ENCODE measurements at places on chromosomes 12 and 14.

DNA sequence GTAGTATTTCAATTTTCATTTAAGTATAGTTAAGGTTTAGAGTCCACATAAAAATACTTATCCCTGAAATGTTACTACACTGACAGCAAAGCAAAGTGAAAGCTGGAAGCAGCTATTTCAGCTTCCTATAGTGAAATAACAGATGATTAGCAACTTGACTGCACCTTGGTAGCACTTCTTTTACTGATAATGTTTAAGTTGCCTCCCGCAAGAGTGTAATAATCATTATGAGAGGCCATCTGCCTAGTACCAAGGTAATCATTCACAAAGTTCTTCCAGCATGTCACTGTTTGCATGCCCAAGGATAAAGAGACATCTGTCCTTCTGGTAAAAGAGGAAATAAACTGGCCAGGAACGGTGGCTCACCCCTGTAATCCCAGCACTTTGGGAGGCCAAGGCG lies 69.8 kb downstream of the LIN7A start:
- DNase-seq = no peak

- no peak for DNase-seq
Measured at GRCh38 chr14:95547626-95548327, 12.9 kb downstream of the GLRX5 start.

GRCh38 chr14:44372807-44373489 lies 134.1 kb downstream of the FSCB start:
- no peak for DNase-seq

DNA sequence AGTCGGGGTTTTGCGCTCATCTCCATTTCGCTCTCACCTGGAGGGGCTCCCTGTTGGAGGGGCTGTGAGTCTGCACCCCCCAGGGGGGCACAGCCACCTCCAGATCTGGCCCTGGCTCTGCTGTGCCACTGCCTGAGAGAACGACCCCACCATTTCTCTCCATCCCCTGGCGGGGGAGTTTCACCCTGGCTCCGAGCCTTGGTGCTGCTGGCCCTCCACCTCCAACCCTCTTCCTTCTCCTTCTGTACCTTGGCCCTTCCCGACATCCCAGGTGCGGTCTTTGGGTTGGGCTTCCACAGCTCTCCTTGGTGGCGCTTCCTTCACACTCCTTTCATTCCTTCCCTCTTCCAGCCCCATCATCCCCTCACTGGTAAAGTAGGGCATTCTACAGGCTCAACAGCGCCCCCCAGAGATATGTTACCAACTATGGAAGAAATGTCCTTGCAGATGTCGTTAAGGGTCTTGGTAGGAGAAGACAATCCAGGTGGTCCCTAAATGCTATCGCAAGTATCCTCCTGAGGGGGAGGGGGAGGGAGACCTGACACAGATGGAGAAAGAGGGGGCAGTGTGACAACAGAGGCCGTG lies 16.3 kb downstream of the SERPINA1 start:
- no peak for DNase-seq

- no peak for DNase-seq
Measured at GRCh38 chr12:48881686-48882314, 16.1 kb upstream of the RND1 start.

DNA sequence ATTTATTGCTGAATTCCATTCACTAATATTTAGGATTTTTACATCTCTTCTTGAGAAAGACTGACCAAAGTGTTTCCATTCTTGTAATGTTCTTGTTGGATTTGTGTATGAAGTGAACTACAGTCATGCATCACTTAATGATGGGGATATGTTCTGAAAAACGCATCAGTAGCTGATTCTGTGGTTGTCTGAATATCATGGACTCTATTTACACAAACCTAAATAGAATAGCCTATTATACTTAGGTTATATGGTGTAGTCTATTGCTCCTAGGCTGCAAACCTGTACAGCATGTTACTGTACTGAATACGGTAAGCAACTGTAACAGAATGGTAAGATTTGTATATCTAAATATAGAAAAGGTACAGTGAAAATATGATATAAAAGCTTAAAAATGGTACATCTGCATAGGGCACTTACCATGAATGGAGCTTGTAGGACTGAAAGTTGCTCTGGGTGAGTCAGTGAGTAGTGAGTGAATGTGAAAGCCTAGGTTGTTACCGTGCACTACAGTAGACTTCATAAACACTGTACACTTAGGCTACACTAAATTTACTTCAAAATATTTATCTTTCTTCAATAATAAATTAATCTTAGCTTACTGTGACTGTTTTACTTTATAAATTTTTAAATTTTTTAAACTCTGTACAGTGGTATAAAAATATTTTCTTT lies 27.6 kb upstream of the P2RX4 start:
- no peak for DNase-seq

DNA sequence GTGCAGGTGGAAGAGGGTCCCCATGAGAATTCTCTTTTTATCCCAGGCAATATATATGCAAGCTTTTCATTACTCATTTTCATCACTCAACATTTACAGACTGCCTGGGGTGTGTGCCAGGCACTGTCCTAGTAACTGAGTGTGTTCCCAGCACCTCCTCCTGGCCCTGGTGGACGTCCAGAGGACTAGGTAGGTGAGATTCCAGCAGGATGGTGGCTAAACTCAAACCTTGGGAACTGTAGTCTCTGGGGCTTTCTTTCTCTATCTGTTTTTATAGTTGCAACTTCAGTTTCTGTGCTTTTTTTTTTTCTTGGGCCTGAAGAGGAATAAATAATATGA lies 63.8 kb downstream of the SUSD6 start:
- no peak for DNase-seq

- DNase-seq = no peak
Measured at GRCh38 chr14:57811998-57812546, 53.8 kb downstream of the SLC35F4 start.

DNA sequence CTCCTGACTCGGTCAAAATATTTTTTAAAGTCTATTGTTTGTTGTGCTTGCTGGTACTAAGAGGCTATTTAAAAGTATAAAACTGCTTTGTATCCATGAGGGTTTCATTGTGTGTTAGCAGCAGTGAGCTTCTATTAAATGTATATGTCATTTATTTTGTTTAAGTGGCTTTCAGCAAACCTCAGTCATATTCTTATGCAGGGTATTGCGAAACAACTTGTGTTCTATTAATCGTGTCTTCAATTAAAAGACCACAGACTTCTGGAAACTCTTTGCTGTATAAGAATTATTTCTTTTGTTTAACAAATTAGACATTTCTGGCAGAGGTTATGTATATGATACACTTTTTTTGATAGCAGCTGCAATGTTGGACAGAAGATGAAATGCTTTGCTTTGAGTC lies 6.5 kb downstream of the IAPP start:
- DNase-seq = no peak

DNA sequence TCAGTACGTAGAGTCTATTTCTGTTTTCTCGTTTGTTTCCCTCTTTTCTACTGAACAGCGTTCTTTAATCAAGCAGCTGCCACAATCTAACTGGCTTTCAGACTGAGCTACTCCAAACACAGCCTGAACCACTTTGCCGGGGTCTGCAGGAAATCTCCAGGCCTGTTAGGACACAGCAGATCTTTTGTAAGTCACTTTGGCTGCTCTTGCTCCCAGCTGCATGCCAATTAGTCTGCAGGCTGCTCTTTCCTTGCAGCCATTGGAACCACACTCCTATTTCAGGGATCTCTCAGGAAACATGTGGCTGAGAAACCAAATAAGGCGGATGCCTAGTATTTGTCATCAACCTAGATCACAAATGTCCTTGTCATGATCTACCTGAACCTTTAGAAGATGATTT lies 73.6 kb downstream of the TMTC1 start:
- no peak for DNase-seq

- no peak for DNase-seq
Measured at GRCh38 chr14:22071006-22071405, 397.4 kb upstream of the OR4E1 start.

- no peak for DNase-seq
Measured at GRCh38 chr12:106743270-106743988, 31.1 kb upstream of the RIC8B start.

DNA sequence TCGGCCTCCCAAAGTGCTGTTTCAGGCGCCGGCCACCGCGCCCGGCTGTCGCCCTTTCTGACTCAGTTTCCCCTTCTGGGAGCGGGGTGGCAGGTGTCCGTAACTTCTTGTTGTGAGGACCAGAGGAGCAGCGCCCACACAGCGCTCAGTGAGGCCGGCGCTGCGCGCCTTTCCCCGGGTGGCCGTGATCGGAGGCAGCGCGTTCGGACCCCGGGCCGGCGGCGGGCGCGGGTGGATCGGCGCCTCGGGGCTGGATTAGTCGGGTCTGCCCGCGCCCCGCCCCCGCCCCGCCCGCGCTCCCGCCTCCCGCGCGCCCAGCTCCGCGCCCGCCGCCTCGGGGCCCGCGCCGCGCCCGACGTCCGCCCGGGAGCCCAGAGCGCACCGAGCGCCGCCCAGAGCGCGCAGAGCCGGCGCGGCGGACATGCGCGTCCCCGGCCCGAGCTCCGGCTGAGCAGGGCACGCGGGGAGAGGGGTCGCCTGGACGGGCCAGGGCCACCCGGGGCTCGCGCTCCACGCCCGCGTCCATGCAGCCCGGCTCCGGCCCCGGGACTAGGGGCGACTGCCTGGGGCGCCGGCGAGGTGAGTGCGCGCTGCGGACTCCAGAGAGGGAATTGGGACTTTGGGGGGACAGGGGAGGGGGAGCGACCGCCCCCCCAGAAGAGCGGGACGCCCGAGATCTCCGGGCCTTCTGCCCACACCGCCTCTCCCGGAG lies 50.6 kb downstream of the LRCOL1 start:
- DNase-seq = peak; percentile 19

DNA sequence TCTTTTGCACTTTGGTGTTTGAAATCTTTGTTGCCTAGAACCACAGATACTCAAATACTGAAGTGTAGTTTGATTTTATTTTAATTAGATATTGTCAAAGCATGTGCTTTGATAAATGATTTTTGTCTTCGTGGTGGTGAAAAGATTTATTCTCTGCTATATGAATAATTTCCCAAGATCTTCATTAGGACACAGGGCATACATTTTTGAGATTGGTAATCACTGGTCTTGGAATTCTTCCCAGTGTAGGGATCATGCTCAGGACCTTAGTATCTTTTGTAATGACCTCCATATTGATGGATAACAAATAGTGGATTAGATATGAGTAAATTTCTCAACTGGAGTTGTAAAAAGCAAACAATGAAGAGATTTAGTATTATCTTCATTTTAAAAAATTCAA lies 28.2 kb downstream of the TBK1 start:
- peak; percentile 62 for DNase-seq

Measured in fibroblast of skin of left quadriceps (primary cell).